Regular cardiac myocyte (primary cell): ENCODE measurements at places on chromosomes 2 and 18. TPM values are rescaled to one million over a fixed set of nuclear protein-coding genes. Genes with fewer than 3 reads are reported as not detected.

GALNT13 gene
- 0.28 TPM in 1 of 2 replicates, not detected in the other for total RNA-seq

CAPN13 gene
- total RNA-seq = under 0.01 TPM in 1 of 2 replicates, not detected in the other

MARCHF4 gene
- 1.1 and 3.3 TPM in 2 replicates for total RNA-seq

DNAH6 gene
- under 0.01 TPM in 2 replicates for total RNA-seq
